ENCODE measurements at places on chromosomes 7 and 10.
A peak's percentile ranks its signal among the peaks of the same experiment; 100 is the strongest.

- DNase-seq: no peak
These were observed 28.4 kb upstream of the CBLL1 start for GRCh38 chr7:107715531-107715930.

GRCh38 chr7:30041526-30042269 lies 13.5 kb downstream of the PLEKHA8 start:
- DNase-seq: no peak

GRCh38 chr10:15990535-15991129 lies 130.3 kb upstream of the MINDY3 start:
- no peak for DNase-seq

GRCh38 chr10:32976338-32976737 lies 18.3 kb upstream of the ITGB1 start:
- DNase-seq: no peak

- no peak for DNase-seq
These were observed 103.8 kb downstream of the ARID5B start for GRCh38 chr10:62005281-62005680.

GRCh38 chr7:70736715-70737460 lies 395.1 kb upstream of the GALNT17 start:
- no peak for DNase-seq

DNA sequence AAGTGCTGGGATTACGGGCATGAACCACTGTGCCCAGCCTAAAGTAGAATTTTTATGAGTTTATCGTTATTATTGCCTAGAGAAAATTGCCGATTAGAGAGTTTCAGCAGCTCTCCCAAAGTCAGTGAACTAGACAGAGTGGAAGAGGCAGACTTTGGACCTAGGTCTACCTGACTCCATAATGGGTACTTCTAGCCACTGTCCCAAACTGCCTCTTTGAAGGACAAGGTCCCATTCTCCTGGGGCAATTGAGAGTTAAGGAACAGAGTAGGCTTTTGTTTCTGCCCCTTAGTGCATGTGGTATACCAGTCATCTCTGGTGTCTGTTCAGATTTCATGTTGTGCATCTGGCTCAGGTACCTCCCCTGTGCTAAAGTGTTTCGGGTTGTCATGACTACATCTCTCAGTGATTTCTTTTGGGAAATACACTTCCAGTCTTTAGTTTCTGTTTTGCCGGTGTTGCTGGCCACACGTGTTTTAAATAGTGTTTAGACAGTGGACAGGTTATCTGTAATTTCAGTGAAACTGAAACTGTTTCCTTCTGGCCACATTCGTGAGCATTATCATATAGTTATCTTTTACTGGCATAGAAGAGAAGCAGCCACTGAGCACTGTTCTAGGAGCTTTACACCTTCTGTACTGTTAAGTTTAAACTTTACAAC lies 4.7 kb downstream of the TMEM236 start:
- no peak for DNase-seq

GRCh38 chr10:6384847-6385246 lies 182.1 kb downstream of the PFKFB3 start:
- DNase-seq: no peak

GRCh38 chr7:121279060-121279620 lies 49.7 kb upstream of the WNT16 start:
- DNase-seq: no peak

DNA sequence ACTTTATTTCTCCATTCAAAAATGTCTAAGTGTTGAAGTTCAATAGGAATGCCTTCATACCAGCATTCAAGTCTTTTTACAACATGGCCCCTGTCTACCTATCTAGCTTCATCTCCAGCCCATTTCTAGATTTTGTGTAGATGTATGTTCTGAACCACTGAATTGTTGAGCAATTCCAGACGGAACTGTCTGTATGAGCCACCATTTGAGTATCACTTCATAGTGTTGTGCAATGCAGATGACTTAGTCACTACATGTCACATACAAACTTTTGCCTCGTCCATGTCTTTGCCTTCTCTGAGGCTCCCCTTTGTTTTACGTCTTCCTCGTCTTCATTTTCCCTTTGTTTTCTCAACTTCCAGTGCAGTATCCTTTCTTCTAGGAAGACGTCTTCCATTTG lies 118.1 kb downstream of the INHBA start:
- no peak for DNase-seq

DNA sequence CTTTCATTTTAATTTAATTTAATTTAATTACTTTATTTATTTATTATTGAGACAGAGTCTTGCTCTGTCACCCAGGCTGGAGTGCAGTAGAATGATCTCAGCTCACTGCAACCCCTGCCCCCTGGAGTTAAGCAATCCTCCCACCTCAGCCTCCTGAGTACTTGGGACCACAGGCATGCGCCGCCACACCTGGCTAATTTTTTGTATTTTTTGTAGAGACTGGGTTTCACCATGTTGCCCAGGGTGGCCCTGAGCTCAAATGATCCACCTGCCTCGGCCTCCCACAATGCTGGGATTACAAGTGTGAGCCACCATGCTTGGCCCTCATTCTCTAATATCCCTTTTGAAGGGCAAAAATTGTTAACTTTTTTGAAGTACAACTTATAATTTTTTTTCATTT lies 92.9 kb downstream of the XRCC2 start:
- DNase-seq: no peak

GRCh38 chr10:30420266-30420665 lies 13.7 kb upstream of the MAP3K8 start:
- DNase-seq: no peak

DNA sequence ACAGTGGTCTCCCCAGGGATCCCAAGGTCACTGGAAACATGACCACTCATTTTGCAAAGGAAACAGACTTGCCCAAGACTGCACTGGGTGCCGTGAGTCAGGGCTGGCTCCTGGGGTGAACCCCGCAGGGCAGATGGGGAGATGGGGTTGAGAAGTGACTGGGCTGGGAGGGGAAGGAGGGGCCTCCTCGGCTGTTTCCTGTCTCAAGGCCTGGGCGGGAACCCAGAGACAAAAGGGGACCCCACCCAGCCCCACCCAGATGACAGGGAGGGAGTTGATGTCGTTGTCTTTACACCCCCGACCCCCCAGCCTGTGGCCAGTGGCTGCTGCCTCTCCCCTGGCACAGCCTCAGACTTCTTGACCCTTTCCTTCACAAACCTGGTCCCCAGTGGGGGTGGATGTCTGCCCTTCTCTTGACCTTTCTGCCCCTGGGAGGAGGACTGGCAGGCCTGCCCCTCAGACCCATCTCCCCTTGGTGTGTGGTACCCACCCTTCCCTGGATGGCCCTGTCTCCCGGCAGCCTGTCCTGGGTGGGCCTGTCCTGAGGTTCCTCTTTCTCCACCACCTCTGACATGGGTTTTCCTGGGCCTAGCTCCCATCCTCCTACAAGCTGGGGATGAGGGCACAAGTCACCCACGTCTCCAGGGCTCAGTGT lies 1.4 kb downstream of the MYO1G start:
- DNase-seq: peak; percentile 72

GRCh38 chr7:37853468-37853867 lies 5.1 kb downstream of the NME8 start:
- DNase-seq: no peak

DNA sequence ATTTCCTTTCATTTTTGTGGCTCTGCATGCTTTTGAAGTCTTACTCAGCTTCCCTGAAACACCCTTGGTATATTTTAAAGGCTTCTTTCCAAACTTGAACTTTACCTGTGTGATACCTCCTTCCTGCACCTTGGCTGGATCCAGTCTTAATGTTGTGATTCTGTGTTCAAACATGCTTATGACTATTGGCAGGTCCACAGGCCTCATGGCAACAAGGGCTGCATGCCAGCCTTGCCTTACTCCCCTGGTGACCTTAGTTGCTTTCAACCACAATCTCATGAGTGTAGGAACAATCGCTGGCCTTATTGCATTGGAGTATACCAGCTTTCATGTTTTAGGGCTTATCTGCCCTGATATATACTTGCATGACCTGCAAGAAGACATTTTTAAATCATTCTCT lies 238.7 kb downstream of the KIF20B start:
- DNase-seq: no peak

GRCh38 chr10:5076615-5077014 lies 17.6 kb upstream of the AKR1C3 start:
- DNase-seq: no peak

DNA sequence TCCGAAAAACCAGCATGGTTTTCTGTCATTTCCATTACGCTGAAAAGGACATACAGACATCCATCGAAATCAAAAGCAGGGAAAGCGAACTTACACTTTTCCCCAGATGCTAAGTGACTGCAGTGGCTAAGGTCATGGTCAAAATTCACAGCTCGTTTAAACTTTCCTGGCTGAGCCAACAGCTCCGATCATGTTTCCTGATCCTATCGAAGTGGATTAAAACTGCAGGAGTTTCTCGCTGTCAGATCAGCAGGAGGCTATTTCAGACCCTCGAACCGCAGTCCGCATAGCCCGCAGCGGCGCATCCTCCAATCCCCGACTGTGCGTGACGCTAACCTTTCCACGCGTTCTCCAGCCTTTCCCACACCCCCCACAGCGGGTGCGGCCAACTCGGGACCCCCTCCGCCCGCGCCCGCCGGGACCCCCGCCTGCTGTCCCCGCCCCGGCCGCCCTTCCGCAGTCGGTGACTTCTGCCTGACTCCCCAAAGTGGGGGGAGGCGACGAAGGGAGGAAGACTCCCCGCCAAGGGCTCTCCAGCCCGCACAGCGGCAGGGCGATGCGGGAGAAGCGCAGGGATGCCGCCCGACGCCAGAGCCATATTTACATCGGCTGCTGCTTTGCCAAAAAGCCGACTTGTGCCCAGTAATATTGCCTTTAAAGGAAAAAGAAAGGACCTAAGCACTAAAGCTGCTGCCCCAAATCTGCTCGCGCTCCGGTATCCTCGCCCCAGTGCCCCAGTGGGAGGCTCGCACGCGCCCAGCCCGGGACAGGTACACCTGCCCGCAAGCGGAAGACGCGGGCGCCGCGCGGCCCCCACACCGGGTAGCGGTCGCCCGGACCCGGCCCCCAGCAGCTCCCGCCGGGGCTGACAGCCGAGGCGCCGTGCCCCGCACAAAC lies 1.2 kb downstream of the PIP4K2A start:
- peak; percentile 27 for DNase-seq

- DNase-seq: no peak
These were observed 44.7 kb downstream of the MGMT start for GRCh38 chr10:129511758-129512157.

- DNase-seq: no peak
These were observed 38.5 kb downstream of the MGMT start for GRCh38 chr10:129505500-129506075.
